ENCODE measurements at places on chromosomes 3 and 15. TPM values are rescaled to one million over a fixed set of nuclear protein-coding genes. Genes with fewer than 3 reads are reported as not detected.

Gene PLA2G4D
- polyA plus RNA-seq: not detected

Gene PROS1
- 2.8 TPM for polyA plus RNA-seq

Gene NDUFAF3
- polyA plus RNA-seq: 49.0 TPM

Gene ZNF502
- polyA plus RNA-seq: 16.0 TPM

Gene GCNT3
- 0.81 TPM for polyA plus RNA-seq

Gene HIGD2B
- not detected for polyA plus RNA-seq

Gene MST1
- polyA plus RNA-seq: 62.5 TPM

Gene ACAA1
- polyA plus RNA-seq: 66.2 TPM

Gene CHRD
- polyA plus RNA-seq: 2.9 TPM

Gene PRR20G
- polyA plus RNA-seq: not detected

Gene TRPM1
- not detected for polyA plus RNA-seq

Gene MAGEL2
- 10.4 TPM for polyA plus RNA-seq
